Left renal pelvis (tissue), 4 donors: ENCODE measurements at places on chromosomes 13 and 19. TPM values are rescaled to one million over a fixed set of nuclear protein-coding genes. Genes with fewer than 3 reads are reported as not detected.

- DNase-seq: no peak
Observed at GRCh38 chr13:52669677-52670076, 17.0 kb downstream of the SUGT1 start.

DNA sequence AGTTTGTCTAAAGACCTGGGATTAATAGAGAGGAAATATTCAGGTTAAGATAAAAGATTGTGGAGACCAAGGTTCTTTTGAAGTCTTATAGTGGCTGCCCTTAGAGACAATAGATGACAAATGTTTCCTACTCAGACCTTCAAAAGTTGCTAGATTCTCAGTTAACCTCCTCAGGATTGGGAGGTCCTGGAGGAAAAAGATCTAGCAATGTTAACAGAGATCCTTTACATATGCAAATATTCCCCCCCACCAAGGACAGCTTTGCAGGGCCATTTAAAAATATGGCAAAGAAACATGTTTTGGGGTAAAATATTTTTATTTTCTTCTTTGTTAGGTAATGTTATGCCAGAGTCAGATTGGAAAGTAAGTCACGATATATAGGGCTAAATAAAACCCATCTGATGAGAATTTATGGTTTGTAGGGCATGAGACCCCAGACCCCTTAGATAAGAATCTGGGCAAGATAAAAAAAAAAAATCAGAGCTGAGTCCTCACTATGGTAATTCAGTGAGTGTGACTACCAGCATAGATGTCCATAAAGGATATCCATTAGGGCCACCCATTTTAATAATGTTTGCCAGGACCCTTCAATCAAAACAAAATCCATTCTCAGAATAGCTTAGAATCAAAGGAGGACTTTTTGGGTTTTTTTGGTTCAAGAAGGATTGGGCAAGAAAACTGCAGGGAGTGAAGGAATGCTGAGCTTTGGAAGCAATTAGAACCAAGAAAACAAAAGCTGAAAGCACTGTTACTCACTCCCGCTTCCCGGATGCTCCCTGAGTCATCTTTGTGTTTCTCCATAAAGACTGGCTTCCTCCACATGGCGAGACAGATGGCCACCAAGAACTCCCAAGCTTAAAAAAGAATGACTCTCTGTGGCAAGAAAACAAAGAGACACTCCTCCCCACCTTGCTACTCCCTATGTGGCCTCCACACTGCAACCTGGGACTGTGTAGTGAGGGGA is 28.2 kb downstream of the VSTM1 start:
- no peak for DNase-seq

DNA sequence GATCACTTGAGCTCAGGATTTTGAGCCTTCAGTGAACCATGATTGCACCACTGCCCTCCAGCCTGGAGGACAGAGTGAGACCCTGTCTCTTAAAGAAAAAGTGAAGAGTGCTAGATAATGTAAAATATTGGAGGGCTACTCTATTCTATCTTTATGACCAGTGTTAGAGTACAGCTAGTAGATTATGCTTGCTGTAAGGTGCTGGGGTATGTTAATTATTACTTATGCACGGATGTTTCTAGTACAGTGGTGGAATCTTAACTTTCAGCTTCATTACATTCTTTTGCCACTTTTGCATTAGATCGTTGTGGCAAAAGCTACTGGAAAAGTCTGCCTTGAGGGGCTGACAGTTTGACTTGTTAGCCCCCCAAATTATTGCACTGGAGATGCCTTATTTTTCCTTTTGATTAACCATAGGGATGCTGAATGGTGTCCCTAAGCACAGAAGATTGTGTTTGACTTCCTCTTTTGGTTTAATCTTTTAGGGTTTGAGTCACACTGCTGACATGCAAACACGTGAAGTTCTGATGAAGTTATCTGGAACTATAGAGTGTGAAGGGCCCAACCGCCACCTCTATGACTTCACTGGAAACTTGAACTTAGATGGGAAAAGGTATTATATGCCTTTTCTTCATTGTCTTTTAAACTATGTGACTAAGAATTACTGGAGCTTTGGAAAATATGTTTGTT is 169.8 kb downstream of the ATP8A2 start:
- no peak for DNase-seq

The MISP gene
- 6.6 TPM for polyA plus RNA-seq
